HFFc6 (cell line): ENCODE measurements at places on chromosomes 1 and 21.

DNA sequence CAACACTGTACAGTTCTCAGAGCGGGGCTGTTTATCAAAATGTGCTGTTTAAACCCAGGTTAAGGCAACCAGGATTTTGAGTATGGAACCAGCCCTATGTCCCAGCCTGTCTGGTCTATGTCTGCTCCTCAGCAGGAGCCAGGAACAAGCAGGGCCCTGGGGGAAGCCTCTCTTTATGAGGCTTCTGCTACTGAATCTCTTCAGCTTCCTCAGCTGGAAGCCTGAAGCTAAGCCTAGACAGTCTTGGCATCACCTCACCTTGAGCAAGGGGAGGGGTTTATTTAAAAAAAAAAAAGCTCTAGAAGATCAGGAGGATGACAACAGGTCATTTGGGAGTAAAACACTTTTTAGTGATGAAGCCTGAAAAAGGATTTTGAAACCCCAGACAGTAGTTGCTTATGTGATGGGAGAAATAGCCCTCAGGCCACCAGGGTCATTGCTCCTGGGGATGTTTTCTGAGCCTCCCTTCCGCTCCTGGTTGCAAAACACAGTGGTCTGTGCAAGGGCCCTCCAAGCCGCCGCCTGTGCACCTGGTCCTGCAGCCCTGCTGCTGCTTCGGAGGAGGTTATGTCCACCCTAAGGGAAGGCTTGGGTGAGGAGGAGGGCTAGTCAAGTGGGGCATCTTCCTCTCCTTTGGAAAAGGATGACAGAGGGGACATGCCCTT lies 21.8 kb upstream of the GRHL3 start:
- DNase-seq, result no peak

- DNase-seq, result peak; percentile 45
Measured at GRCh38 chr1:234149217-234149616, 224.0 kb upstream of the COA6 start.

DNA sequence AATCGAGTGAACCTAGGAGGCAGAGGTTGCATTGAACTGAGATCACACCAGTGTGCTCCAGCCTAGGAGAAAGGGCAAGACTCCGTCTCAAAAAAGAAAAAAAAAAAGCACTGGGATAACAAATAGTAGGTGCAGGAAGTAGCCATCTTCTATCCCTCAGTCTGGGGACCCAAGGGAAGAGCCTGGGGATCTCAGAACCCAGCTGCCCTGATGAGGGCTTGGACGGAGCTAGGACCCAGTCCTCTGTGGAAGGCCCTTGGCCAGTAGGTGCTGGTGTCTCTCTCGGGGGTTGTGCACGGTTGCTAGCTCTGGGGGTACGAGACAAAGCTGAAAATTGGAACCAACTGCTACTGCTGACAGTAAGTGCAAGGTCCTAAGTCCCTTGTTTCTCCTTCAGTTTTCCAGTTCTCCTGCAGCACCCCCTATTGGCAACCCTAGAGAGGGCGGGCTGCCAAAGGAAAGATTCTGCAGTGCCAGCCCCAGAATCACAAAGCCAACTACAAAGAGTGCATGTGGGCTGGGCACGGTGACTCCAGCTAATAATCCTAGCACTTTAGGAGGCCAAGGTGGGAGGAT lies 57.6 kb upstream of the KIF1B start:
- peak; percentile 37 for DNase-seq

- DNase-seq, result no peak
Measured at GRCh38 chr21:46063227-46063626, 34.7 kb upstream of the COL6A2 start.

DNA sequence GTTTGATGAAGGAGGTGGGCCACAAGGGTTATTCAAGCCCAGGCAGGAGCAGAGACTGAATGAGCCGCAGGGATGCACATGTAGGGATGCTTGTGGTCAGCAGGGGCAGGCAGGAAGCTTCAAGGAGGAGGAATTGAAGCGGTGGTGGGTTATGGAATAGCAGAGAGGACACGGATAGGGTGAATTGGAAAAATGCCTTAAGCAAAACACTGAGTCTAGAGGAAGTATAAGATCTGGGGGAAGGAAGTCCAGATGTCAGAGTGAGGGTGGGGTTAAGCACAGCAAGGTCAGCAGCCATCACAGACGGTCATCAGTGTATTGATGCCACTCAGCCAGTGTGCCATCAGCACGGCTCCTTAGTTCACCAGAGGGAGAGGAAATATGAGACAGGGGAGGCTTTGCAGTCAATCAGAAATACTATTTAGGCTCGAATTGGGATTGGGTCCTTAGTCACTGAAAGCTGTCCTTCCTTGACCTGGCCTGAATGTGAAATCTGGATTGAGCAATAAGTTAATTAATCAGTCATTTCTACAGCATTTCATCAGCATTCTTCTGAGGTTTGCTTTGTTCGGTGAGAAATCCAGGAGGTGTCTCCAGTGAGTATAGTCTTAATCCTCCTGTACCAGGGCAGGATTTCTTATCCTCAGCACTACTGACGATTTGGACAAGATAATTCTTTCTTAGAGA lies 6.0 kb upstream of the LCE1F start:
- DNase-seq, result no peak
